ENCODE measurements at places on chromosomes 5 and 9.

DNA sequence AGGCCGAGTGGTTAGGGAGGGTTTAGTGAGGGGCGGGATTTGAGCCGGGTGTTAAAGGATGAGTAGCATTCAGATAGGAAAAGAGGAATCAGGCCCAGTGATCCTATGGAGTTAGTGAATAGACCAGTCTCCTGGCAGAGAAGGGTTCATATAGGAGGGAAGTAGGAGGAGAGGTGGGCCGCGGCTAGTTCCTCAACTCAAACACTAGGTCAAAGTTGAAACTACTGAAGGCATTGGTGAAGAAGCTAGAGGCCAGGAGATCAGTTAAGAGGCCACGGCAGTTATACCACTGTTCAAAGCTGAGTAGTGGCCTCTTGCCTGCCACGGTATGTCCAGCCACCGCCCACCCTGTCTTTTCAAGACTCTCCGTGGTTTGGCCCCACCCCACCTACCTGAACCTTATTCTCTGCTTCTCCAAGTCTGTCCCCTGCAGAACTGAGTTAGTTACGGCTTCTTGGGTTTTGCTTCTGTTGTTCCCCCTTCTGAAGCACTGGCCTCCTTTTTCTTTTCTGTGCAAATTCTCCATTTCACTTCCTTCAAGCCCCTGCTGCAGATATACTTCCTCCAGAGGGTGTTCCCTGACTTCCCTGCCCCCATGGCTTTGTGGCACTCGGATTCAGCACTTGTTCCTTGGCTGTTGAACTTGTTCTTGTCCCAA, 1.8 kb downstream of the ZBTB34 start:
- DNase-seq: no peak

DNA sequence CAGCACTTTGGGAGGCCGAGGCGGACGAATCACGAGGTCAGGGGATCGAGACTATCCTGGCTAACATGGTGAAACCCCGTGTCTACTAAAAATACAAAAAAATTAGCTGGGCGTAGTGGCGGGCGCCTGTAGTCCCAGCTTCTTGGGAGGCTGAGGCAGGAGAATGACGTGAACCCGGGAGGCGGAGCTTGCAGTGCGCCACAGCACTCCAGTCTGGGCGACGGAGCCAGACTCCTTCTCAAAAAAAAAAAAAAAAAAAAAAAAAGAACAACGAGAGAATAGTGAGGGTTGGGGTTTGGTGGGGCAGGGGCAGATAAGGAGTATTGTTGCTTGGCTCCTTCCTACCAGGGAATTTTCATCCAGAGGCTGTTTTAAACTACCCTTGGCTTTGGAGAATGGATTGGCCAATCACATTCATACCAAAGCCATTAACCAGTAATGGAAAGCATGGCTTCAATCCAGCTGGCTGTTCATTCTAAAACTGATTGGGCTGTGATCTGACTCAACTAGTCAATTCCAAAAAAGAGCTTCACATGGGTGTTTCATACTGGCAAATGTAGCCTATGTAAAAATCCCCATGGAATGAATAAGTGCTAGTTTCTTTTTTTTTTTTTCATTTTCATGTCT, 64.4 kb downstream of the PLCXD3 start:
- DNase-seq: no peak

GRCh38 chr5:174177976-174178605, 132.6 kb downstream of the NSG2 start:
- DNase-seq: no peak

DNA sequence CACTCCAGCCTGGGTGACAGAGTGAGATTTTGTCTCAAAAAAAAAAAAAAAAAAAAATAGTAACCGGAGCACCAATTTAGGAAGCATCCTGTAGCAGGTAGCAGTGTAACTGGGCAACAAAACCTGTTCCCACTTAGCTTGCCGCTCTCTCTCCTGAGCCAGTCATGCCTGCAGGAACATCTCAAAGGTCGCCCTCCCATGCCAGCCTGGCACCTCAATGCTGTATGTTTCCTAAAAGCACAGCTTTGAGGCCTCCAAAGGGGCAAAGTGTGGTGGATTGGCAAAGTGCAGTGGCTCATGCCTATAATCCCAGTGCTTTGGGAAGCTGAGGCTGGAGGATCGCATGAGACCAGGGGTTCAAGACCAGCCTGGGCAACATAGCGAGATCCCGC, 22.3 kb upstream of the FUBP3 start:
- no peak for DNase-seq

- no peak for DNase-seq
These were observed 1428.2 kb downstream of the CDH12 start for GRCh38 chr5:21424907-21425306.

GRCh38 chr5:149005077-149005892, 57.6 kb downstream of the SH3TC2 start:
- DNase-seq: no peak

DNA sequence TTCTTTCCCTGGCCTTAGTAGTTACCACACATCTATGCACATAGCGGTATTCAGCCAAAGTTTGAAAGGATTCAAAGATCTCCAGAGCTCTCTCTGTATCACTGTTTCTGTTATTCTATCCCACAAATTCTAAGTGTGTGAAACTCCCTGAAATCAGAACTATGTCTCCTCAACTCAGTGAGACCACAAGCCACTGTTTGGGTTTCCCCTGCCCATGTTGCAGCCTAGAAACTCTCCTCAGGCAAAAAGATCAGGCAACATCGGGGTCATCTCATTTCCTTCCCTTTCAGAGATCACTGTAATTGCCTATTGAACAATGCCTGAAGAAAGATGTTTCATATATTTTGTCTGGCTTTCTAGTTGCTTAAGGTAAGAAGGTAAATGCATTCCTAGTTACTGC, 135.6 kb downstream of the TMC1 start:
- DNase-seq: no peak

- DNase-seq: no peak
These were observed 17.5 kb upstream of the IER5L start for GRCh38 chr9:129195606-129196005.

DNA sequence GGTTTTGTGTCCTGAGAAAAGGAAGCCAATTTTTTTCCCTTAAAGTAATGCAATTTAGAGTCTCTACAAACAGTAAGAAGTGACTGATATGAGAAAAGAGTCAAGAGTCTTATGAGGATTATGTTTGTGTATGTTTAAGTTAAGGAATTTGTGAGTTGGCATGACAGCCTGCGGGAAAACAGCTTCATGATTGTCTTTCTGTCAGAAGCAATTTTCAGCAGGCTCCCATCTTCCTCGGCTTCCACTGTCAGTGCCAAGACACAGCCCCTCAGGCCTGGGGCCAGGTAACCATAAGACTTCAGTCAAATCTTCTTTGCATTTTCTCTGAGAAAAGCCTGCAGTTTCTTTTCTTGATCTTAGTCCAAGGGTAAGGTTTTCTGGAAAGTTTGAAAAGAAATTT, 17.0 kb upstream of the SELENOP start:
- no peak for DNase-seq

- DNase-seq: no peak
These were observed 59.5 kb downstream of the PTBP3 start for GRCh38 chr9:112273876-112274275.

DNA sequence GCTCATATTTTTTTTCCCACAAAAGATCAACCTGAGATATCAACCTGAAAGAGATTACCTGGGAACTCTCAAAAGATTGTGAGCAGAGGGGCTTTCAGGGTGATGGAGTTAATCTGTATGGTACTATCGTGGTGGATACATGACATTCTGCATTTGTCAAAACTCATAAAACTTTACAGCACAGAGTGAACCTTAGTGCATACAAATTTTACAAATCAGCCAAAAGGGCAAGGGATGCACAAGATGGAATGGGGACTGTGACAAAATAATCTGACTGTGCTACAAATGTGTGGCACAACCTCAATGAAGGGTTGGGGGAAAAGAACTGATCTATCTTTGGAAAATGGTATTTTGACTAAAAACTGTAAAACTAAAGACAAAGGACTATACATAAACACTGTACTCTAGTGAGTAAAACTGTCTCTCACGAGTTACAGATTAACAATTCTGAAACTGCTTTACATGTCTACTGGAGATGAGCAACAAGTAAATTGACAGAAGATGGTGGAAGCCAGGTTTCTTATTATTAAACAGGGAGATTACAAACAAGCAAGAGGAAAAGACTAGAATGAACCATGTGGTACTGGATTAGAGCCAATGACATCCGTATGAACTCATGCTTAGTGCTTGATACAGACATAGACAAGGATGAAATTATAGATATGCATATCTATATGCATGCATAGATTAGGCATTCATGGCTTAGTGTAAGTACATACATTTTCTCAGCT, 24.8 kb upstream of the RLN1 start:
- no peak for DNase-seq

DNA sequence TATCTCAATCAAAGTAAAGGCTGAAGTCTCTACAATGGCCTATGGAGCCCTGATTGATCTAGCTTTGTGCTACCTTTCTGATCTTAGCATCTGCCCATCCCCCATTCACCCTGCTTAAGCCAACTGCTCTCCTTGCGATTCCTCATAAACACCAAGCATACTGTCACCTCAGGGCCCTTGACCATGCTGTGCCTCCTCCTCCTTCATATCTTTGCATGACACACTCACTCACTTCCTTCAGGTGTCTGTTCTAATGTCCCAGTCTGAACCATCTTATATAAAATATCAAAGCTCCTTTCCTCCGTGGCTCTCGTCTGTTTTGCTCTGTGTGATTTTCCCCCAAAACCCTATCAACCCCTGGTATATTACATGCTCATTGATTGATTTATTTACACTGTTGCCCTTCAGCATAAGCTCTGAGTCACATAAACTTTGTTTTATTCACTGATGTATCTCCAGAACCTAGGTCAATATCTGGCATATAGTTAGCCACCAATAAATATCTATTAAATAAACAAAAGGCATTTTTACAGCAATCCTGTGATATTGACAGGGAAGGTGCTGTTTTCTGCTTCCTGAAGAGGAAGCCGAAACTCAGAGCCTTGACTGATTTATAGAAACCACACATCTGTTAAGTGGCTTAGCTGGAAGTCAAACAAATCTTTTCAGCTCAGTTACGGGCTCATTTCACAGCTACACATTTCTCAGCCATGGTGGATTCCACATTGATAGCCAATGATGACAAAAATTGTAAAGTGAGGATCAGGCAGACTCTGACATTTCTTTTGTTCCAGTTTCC, 103.6 kb downstream of the BOD1 start:
- DNase-seq: no peak

GRCh38 chr5:111953351-111954127, 196.5 kb upstream of the NREP start:
- DNase-seq: no peak

GRCh38 chr5:154547551-154547950, 69.5 kb upstream of the HAND1 start:
- DNase-seq: no peak

- DNase-seq: peak; percentile 36
These were observed 2.5 kb upstream of the PSMD5 start for GRCh38 chr9:120845255-120845654.

DNA sequence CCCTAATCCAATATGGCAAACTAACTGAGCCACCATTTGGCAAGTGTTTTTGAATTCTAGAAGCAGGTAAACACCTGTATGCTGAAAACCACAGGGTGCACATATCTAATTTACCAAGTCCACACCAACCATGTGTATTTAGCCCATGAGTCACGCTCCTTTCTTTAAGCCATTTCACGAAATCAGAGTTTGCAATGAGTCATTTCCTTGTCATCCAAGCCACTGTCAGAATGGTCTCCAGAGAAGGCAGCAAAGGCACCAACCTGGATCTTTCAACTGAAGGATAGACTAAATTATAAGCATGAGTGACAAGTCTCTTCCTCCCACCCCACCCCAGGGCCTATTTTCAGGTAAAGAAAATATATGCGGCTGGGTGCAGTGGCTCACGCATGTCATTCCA, 110.0 kb downstream of the PAX5 start:
- no peak for DNase-seq

GRCh38 chr5:56330806-56331205, 97.7 kb upstream of the ANKRD55 start:
- DNase-seq: no peak

DNA sequence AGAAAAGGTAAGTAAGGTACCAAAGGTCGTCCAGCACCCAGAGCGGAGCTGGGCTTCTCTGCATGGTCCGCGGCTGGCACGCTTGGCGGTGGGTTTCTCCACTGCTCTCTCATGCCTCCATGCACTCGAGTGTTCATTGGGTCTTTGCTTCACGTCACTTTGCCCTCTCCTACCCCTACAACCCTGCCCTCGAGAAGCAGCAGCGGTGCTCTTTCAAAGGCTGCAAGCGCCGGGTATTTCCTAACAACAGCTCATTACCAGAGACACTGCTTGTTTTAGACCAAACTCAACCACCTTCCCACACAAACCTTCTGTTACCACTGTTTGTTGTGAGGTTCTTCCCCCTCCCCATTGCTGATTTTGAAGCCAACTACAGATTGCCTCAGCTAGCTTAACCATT, 21.5 kb upstream of the ZBTB34 start:
- DNase-seq: no peak

DNA sequence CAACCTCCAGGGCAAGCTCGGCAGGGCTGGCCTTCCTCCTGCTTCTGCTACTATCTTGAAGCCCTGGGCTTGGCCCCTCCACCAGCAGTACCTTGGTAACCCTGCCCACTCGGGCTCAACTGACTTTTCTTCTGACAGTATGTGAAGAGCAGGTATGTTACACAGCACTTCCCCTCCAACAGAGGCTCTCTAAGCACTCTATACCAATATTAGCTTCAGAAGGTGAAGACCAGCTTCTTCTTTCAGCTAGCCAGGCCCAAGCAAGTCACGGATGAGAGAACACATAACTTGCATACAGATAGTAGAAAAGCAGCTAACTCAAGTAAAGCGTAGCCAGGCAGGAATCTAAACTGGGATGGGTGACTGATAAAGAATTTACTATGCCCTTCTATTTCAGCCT, 64.3 kb downstream of the FEM1C start:
- no peak for DNase-seq

GRCh38 chr9:100671898-100672297, 94.0 kb downstream of the CAVIN4 start:
- no peak for DNase-seq

DNA sequence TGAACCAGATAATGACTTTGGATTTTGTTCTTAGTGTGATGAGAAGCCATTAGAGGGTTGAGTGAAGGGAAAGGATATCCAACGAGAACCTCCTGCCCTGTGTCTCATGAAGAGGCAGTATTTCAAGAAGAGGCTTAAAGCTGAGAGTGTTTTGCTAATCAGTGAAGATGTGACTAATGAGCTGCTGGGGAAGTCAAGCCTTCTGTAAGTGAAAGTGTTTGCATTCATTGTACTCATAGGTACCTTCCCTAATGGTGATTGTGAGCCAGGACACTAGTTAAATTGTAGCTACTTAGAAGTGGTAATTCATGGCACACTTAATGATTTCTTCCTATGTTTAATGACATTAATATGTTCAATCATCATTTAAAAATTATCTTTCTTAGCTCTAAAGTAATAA, 23.7 kb downstream of the PIP5K1B start:
- no peak for DNase-seq
